Hepatic stellate cell (primary cell): ENCODE measurements at places on chromosomes 5 and 9.

DNA sequence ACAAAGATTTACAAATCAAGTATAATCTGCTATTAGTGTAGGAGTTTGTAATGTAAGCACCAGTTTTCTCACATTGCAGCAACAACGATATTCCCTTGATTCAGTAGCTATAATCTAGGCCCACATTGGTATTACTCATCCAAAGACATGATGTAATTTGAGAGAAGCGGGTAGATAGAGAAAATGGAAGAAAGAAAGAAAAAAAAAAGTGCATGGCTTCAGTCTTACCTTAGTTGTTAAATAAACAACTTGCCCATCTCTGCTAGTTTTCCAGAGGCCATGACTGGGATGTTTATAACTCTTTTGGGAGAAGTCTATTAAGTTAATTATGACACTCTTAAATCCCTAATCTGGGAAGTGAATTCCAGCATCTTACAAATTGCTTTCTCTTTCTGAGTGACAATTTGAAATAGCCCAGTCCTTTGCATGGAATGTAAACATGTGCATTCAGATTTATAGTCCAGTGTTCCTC, 2.8 kb downstream of the MELK start:
- peak; percentile 38 for DNase-seq

DNA sequence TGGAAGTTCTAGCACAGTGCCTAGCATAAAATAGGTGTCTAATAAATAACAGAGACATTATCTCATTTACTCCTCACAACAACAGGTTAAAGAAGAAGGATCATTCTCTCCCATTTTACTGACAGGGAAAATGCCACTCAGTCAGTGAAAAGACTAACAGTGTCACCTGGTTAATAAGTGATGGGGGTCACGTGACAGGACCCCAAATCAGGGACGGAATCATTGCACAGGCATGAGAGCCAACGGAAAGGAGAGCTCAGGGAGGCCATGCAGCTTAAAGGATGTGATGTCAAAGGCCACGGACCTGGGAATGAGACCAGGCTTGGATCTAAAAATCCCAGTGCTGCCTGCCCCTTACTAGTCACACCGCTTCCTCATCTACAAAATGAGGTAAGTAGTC, 101.2 kb downstream of the BNC2 start:
- DNase-seq = no peak

GRCh38 chr5:168273056-168273980, 18.1 kb upstream of the WWC1 start:
- DNase-seq = no peak

DNA sequence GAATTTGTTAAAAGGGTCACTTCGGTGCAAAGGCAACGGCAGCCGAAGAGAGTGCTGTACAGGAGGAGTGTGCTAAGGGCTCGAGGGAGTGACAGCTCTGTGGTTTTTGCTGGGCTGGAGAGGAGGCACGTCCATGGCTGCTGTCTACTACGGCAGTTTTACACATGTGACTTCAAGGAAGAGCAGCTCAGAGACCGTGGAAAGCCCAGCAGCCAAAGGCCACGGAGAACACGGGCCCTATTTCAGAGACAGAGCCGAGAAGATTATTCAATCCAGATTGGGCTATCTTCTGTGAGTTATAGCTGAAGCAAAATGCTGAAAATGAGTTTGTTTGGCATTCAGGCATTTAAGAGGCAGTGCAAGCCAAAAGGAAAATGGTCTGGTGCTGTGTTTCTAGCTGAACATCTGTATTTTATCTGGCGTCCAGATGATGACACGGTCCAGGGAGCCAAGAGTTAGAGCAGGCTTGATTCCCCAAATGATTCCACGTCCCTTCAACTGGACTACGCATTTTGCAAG, 96.4 kb downstream of the RFK start:
- no peak for DNase-seq

- DNase-seq = peak; percentile 54
Observed at GRCh38 chr5:159883522-159883950, 32.7 kb upstream of the ADRA1B start.
